Mammary epithelial cell (primary cell): ENCODE measurements at places on chromosomes 2 and 18. TPM values are rescaled to one million over a fixed set of nuclear protein-coding genes. Genes with fewer than 3 reads are reported as not detected.

The TNFRSF11A gene
- 1.6 and 6.1 TPM in 2 replicates for total RNA-seq

The ANO7 gene
- total RNA-seq: 1.2 and 2.5 TPM in 2 replicates

The UGT1A5 gene
- 0.99 TPM in 2 replicates for total RNA-seq

The NAT8 gene
- total RNA-seq: not detected

The FNDC4 gene
- total RNA-seq: 29.2 TPM

The ANKRD30BL gene
- not detected for total RNA-seq

The PLCL1 gene
- not detected in 2 replicates for total RNA-seq

The SLC40A1 gene
- total RNA-seq: not detected in 2 replicates

The ZAP70 gene
- total RNA-seq: 0.17 TPM

The RGPD3 gene
- total RNA-seq: 0.07 TPM in 1 of 2 replicates, not detected in the other

The GKN1 gene
- 0.43 TPM in 1 of 2 replicates, not detected in the other for total RNA-seq

The PARD3B gene
- total RNA-seq: 6.5 TPM

The TMEM200C gene
- total RNA-seq: 1.7 TPM

The FTCDNL1 gene
- 1.0 TPM for total RNA-seq

The EVA1A gene
- total RNA-seq: 19.2 TPM

The CFC1 gene
- not detected for total RNA-seq

The C2orf66 gene
- 0.50 TPM for total RNA-seq

The SCN9A gene
- 1.3 TPM for total RNA-seq

The MARCHF4 gene
- total RNA-seq: under 0.01 TPM

The SULT1C2 gene
- total RNA-seq: not detected

The SLC5A6 gene
- 19.7 TPM for total RNA-seq

The PROKR1 gene
- not detected for total RNA-seq

The PCARE gene
- not detected in 2 replicates for total RNA-seq

The ACOXL gene
- total RNA-seq: 0.53 and 1.0 TPM in 2 replicates

The SERPINB11 gene
- total RNA-seq: not detected

The PKP4 gene
- total RNA-seq: 64.8 TPM

The GRP gene
- not detected for total RNA-seq

The MFSD2B gene
- total RNA-seq: under 0.01 TPM
